Caki2 (cell line): ENCODE measurements at places on chromosomes 12 and 14.

DNA sequence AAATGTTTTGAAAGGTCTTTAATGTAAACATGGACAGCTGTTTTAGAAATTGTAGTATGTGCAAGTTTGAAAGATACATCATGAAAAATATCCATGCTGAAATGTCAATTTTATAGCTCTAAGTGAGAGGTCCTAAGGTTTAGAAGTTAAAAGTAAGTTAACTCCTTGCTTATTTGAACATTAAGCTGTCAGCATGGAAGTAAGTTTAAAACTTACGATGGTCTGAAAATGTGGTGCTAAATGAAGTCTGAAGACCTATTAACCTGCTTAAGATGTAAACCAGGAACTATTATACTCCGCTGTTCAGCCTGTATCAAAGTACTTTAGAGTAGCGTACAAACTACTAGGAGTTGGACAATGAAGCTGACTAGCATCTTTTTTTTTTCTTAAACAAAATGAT is 1082.4 kb downstream of the TMTC2 start:
- DNase-seq: no peak

DNA sequence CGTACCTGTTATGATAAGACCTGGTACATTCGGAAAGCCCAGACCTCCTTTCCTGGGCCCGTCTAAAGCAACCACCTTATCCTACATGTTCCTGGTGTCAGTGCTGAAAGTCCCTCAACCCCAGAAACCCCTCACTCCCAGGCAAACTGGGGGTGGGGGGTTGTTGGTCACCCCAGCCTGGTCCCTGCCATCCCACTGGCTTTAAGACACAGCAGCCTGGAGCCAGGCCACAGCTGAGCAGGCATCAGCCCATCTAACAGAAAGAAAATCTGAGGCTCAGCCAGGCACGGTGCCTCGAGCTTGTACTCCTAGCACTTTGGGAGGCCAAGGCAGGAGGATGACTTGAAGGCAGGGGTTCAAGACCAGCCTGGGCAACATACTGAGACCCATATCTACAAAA is 4.5 kb downstream of the SELPLG start:
- DNase-seq: no peak

- no peak for DNase-seq
These were observed 14.1 kb downstream of the ALDH1L2 start for GRCh38 chr12:105069936-105070702.

DNA sequence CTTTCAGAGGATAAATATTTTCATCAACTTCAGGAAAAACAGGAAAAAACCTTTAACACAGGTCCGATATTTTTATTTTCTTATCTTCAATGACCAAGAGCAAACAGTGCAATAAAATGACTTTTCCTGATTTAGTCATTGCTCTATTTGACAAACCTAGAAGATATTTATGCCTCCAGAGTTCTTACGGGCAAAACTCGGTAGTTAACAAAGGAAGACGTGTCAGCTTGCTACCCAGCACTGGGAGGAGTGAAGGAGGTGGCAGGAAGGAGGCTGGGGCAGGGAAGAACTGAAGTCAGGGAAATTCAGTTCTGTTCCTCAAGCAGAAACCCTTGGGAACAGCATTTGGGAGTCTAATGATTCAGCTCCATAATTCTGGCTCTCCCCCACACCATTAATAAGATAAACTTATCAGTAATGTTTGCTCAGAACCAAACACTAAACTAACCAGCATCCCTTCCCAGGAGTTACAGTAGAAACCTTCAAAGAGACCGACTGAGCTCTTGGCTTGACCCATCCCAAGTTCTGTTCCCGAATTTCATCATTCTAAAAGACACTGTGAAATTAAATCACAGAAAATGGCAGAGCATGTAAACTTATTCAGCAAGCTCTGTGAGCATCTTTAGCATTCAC is 163.3 kb downstream of the APAF1 start:
- no peak for DNase-seq
